Liver (tissue), 10 donors: ENCODE measurements at places on chromosomes 12 and 14. TPM values are rescaled to one million over a fixed set of nuclear protein-coding genes. Genes with fewer than 3 reads are reported as not detected.

DNA sequence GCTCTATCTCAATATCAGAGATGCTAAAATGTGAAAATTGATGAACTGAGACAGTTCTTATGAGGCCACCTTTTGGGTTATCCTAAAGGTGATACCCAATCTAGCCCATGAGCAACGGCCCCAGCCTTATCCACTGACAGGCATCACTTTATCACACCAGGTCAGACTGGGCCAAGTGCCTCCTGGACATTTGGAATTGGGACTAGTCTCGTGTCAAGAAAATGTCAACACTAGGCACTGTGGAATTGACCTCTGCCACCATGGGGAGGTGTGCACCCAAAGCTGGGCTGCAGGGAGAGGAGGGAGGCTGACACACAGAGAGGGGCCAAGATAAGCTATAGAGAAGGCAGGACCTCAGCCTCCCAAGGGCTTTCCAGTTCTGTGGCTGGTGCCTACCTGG, 78.5 kb upstream of the ZFP36L1 start:
- no peaks in the 10 kb centered on the region for H3K27me3 ChIP-seq
- H3K4me3 ChIP-seq, result no peak overlapping the region
- H3K4me1 ChIP-seq, result no peaks in the 10 kb centered on the region
- no peak overlapping the region for H3K27ac ChIP-seq

DNA sequence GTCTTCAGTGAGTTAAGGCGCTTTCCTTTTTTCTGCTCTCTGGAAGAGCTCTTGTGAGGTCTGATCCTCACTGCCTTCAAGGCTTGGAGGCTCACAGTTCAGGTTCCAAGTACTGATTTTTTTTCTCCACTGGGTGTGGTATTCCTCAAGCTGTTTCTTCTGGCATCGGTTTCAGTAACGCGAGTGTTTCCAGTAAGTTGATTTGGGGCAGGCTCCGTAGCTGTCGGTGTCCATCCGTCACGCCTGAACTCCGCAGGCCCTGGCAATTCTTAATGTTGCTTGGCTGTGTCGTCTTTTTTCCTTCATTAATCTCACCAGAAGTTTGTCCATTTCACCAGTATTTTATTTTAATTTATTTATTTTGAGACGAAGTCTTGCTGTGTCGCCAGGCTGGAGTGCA, 30.6 kb downstream of the LRCOL1 start:
- H3K4me1 ChIP-seq, result no peaks in the 10 kb centered on the region
- no peaks in the 10 kb centered on the region for H3K27me3 ChIP-seq
- H3K36me3 ChIP-seq, result peaks cover 6% of the 10 kb centered on the region
- DNase-seq, result no peak
- H3K27ac ChIP-seq, result no peak overlapping the region

DNA sequence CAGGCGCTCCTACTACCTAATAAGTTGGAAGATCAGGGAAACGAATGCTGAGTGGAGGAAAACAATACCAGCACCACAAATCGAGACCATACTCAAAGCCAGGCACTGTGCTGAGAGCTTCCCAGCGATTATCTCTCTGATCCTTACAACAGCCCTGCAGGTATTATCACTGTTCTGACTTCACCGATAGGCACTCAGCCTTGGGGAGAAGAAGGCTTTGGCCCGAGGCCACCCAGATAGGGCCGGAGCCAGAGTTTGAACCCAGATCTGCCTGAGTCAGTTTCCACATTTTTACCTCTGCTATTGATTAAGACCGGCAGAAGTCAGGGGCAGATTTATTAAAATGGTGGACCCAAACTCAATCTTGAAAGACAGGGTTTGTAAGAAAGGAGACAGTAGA, 4.9 kb downstream of the SVOP start:
- H3K36me3 ChIP-seq, result no peaks in the 10 kb centered on the region
- DNase-seq, result no peak
- no peaks in the 10 kb centered on the region for H3K27me3 ChIP-seq
- no peaks in the 10 kb centered on the region for H3K4me1 ChIP-seq

DNA sequence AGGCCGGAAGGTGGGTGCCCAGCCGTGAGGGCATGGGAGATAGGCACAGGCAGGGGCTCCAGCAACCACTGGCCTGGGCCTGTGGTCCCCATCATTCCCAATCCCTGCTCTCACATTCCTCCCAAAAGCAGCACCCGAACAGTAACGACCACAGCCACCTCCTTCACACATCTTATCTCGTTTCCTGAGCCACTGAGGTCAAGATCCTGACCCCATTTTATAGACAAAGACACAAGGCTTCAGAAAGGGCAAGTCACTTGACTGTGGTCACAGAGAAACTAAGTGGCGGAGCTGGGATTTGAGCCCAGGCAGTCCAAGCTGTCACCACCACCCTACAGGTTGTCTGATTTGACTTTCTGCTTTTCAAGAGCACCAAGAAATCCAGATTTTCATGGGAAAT, 38.9 kb downstream of the DTX1 start:
- no peak overlapping the region for H3K27ac ChIP-seq
- peaks cover 12% of the 10 kb centered on the region for H3K4me1 ChIP-seq
- H3K36me3 ChIP-seq, result no peaks in the 10 kb centered on the region
- H3K4me3 ChIP-seq, result no peak overlapping the region
- no peak for DNase-seq

DNA sequence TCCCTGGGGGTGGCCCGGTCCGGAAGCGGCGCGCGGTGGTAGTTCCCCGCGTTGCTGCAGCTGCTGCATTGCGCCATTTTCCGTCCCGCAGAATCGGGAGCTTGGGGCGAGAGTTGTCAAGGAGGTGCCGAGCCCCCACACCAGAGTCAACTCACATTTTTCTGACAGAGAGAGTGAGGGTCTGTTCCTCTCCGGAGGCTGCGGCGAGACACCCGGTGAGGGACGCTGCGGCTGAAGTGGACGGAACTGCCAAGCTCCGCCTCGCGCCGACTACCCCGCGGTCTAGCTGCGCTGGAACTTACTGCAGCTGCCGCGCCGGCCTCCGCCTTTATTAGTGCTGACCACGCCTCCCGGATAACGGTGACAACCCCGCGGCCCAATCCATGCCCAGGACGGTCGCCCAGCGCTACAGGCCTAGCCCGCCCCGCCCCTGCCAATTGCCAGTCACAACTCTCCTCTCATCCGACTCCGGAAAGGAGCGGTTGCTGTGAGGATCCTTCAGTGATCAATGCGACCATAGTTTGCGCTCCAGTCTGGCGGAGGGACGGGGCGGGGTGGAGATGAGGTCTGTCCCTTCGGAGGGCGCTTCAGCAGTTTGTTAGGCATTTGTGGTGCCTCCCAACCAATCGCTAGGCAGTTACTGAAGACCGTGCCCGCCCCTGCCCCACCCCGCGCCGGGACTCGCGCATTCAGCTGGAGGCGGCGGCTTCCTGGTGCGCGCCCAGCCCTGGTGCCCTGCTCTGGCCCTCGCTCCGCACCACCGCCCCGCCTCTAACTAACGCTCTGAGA, at the start of gene VAMP1:
TSS of gene VAMP1 (minus strand) at position 303 of the 789 bp plus-strand sequence. CDS start at position 157, 146 bp downstream.
- H3K4me1 ChIP-seq, result peaks cover 18% of the 10 kb centered on the region
- H3K36me3 ChIP-seq, result no peaks in the 10 kb centered on the region
- H3K27me3 ChIP-seq, result no peaks in the 10 kb centered on the region
- H3K27ac ChIP-seq, result peak within 1 kb of the TSS; percentile 90
- DNase-seq, result peak; percentile 97

DNA sequence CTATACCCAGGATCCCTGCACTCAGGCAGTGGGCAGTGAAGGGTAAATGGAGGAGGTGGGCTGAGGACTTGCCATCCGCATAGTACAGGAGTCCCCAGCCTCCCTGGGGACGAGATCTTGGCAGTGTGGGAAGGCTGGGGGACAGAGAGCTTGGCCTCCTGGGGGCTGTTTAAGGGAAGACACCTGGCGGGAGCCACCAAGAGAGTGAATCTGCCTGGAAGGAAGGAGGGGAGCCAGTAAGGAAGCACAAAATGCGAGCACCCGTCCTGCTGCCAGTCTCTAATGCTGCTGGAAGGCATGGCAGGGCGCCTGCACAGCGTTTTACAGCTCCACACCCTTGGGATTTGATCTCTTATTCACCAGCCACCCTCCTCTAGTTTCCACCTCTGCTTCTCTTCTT, 7.4 kb upstream of the KRT2 start:
- H3K27me3 ChIP-seq, result peaks cover 2% of the 10 kb centered on the region
- H3K27ac ChIP-seq, result no peak overlapping the region
- no peak for DNase-seq
- H3K4me3 ChIP-seq, result no peak overlapping the region
- H3K36me3 ChIP-seq, result no peaks in the 10 kb centered on the region

DNA sequence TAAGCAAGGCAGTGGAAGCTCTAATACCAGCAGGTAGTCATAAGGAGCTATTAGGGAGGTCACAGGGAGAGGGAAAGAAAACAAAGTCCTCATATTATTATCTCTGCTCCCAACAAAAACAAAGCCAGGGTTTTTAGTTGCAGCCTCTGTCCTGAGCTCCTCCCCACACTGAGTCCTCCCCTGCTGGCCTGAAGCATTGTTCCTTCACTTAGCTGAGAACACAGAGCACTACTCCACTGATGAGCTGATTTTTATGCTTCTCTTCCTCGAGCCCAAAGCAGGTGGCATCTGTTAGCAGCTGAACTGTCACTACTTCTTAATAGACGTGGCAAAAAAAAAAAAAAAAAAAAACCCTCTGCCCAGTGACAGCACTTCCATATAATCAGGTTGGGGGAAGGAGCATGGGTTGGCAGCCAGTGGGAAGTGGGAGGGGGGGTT, 10.5 kb upstream of the STAC3 start:
- H3K36me3 ChIP-seq, result peaks cover 10% of the 10 kb centered on the region
- H3K4me3 ChIP-seq, result no peak overlapping the region
- DNase-seq, result no peak

GRCh38 chr14:75333606-75334548, 55.2 kb downstream of the FOS start:
- DNase-seq, result no peak
- no peaks in the 10 kb centered on the region for H3K27me3 ChIP-seq
- peak overlapping the region; percentile 62 for H3K27ac ChIP-seq
- H3K4me1 ChIP-seq, result no peaks in the 10 kb centered on the region
- H3K4me3 ChIP-seq, result no peak overlapping the region

DNA sequence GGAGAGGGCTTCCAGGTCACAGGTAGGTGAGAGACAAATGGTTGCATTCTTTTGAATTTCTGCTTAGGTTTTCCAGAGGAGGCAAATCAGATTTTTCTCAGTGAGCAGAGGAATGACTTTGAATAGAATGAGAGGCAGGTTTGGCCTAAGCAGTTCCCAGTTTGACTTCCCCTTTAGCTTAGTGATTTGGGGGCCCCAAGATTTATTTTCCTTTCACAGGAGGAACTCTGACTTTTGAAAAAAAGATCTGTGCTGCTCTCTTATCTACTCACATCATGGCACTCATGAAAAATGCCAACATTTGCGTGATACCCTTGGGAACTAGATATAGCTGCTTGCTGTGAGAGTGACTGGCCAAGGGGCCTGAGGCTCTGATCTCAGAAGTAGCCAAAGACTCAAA, 58.0 kb upstream of the EVL start:
- H3K4me1 ChIP-seq, result no peaks in the 10 kb centered on the region
- no peak overlapping the region for H3K4me3 ChIP-seq
- no peak overlapping the region for H3K27ac ChIP-seq
- no peaks in the 10 kb centered on the region for H3K36me3 ChIP-seq
- no peaks in the 10 kb centered on the region for H3K27me3 ChIP-seq
- no peak for DNase-seq

DNA sequence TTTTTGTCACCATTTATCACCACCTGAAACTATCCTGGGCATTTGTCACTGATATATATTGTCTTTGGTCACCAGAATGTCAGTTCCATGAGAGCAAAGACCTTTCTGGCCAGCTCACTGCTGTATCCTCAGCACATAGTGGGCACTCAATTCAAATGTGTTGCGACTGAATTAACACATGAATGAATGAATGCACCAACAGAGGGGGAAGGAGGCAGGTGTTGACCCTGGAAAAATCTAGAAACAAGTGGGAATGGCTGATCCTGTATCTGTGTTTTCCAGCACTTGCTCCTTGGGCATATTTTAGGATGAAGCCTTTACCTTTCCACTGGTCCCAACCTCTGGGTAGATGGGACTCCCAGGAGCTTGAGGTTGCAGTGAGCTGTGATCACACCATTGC, 3.4 kb upstream of the NCOR2 start:
- no peaks in the 10 kb centered on the region for H3K27me3 ChIP-seq
- H3K27ac ChIP-seq, result no peak overlapping the region
- no peak for DNase-seq
- peaks cover 5% of the 10 kb centered on the region for H3K4me1 ChIP-seq
- H3K36me3 ChIP-seq, result no peaks in the 10 kb centered on the region

DNA sequence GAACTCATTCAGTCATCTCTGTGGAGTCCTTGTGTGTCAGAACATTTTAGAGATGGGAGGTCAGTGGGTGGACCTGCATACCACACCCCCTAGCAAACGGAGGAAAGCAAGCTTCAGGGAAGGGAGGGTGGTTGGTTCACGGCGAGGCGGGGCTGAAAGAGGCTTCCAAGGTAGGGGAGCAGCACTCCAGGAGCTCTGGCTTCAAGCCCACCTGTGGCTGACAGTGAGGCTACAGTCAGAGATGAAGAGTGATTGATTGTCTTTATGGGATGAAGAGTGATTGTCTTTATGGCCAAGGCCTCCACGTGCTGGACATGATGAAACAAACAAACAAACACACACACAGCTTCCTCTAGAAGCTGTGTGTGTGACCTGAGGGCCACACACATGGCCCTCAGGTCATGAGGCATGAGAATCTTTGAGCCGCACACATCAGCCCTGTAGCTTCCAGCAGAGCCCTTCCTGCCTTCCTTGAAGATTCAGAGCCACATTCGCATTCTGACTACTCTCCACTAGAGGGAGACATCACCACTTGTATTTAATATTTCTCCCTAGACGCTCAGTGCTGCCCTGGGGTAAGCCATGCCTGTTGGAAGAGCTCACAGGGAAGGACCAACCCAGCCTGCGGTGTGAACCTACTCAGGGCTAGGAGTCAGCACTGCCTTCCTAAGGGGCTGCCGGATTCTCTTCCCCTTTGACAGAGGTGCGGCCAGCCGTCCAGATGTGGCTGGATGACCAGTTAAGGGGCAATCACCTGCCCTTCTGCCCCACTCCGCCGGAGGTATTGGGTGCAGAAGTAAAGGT, 54.4 kb upstream of the KCNA1 start:
- no peak overlapping the region for H3K4me3 ChIP-seq
- peaks cover 11% of the 10 kb centered on the region for H3K4me1 ChIP-seq
- H3K27ac ChIP-seq, result no peak overlapping the region

GRCh38 chr12:23952071-23952470, 2.6 kb upstream of the SOX5 start:
- no peak overlapping the region for H3K4me3 ChIP-seq
- H3K36me3 ChIP-seq, result no peaks in the 10 kb centered on the region
- no peaks in the 10 kb centered on the region for H3K4me1 ChIP-seq
- DNase-seq, result no peak
- H3K27me3 ChIP-seq, result no peaks in the 10 kb centered on the region

- no peak overlapping the region for H3K27ac ChIP-seq
- no peak for DNase-seq
- no peak overlapping the region for H3K4me3 ChIP-seq
Observed at GRCh38 chr12:11174022-11174421, 3.0 kb downstream of the SMIM10L1 start.

- DNase-seq, result no peak
- H3K27me3 ChIP-seq, result peaks cover 15% of the 10 kb centered on the region
- H3K4me3 ChIP-seq, result no peak overlapping the region
- H3K4me1 ChIP-seq, result no peaks in the 10 kb centered on the region
- no peak overlapping the region for H3K27ac ChIP-seq
- H3K36me3 ChIP-seq, result no peaks in the 10 kb centered on the region
Observed at GRCh38 chr12:67911275-67911600, 78.0 kb upstream of the IFNG-AS1 start.

SYNJ2BP gene
- polyA plus RNA-seq, result 27.1 TPM

REM2 gene
- not detected for polyA plus RNA-seq

GLIPR1L1 gene
- polyA plus RNA-seq, result not detected

FOXG1 gene
- polyA plus RNA-seq, result not detected

RD3L gene
- 0.64 TPM for polyA plus RNA-seq

GPR162 gene
- 2.4 TPM for polyA plus RNA-seq

GON7 gene
- polyA plus RNA-seq, result 9.0 TPM
